ENCODE measurements at places on chromosomes 4 and X.

- no peak for DNase-seq
Observed at GRCh38 chrX:10164879-10165278, 8.1 kb downstream of the CLCN4 start.

GRCh38 chrX:124348885-124349453 is 2.6 kb downstream of the SH2D1A start:
- no peak for DNase-seq

DNA sequence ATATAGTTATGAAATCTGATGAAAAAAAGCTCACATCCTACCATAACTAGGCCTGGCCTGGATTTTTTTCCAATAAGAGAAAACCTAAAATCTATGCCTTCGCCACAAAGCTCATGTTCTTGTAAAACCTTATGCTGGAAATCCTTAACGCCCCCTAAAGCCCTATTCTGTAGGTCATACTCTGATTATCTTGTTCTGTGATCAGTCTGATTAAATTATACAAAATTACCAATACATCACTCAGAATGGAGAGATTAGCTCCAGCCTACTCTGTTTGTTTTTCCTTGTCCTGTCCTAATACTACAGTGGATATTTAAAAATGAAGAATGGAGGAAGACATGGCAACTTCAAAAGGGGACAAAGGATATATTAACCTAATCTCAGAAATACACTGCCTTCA is 7.2 kb downstream of the ZNF827 start:
- DNase-seq, result no peak

- DNase-seq, result no peak
Observed at GRCh38 chr4:159979953-159980352, 877.1 kb downstream of the RAPGEF2 start.

DNA sequence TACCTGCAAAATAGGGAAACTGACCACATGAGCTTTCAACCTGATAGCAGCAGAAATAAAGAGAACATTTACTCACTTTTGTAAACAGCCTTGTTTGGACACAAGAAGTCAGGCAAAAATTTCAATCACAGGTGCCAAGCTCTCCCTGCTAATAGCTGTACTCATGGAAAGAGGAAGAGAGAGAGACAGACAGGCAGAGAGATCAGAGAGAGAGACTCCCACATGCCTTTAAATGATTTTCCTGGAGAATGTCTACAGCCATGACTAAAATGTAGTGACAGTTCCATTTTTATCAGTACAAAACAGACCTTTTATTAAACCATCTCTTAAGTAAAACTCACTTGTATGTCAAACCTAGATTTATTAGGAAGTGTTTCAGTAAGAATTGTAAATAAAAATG is 752.9 kb downstream of the TRAM1L1 start:
- DNase-seq, result no peak

GRCh38 chrX:136147315-136147901 is at the start of gene FHL1:
TSS of gene FHL1 (plus strand) at chrX:136147533.
- DNase-seq, result no peak

GRCh38 chrX:12936947-12937346 is 30.5 kb downstream of the TLR8 start:
- DNase-seq, result no peak

Measured in HL-60 (cell line).